ENCODE measurements at places on chromosomes 13 and 19. TPM values are rescaled to one million over a fixed set of nuclear protein-coding genes. Genes with fewer than 3 reads are reported as not detected.

Gene MUC16
- not detected for total RNA-seq

Gene NTF4
- not detected for total RNA-seq

Gene KLK14
- 0.63 TPM for total RNA-seq

Gene UPF3A
- total RNA-seq = 125 TPM

Gene RHPN2
- total RNA-seq = 2.5 TPM

Gene CRX
- total RNA-seq = not detected

Gene SYCN
- total RNA-seq = not detected

Gene CYP2B6
- total RNA-seq = not detected

Gene CHAF1A
- total RNA-seq = 8.5 TPM

Gene MBD3L3
- not detected for total RNA-seq

Gene SHC2
- total RNA-seq = 18.2 TPM

Gene ZNF83
- total RNA-seq = 107 TPM

Gene DCUN1D2
- total RNA-seq = 40.4 TPM

Gene IGFL3
- total RNA-seq = not detected

Gene ACER1
- total RNA-seq = not detected

Gene NAXD
- 28.5 TPM for total RNA-seq

Gene LIM2
- not detected for total RNA-seq

Gene LILRA5
- 0.63 TPM for total RNA-seq

Gene KLK15
- not detected for total RNA-seq

Gene BLOC1S3
- total RNA-seq = 3.8 TPM

Gene GJB6
- 1.3 TPM for total RNA-seq

Gene FSD1
- 53.2 TPM for total RNA-seq

Gene CYP2S1
- total RNA-seq = not detected
